NCI-H2171 (cell line): ENCODE measurements at places on chromosomes 7 and 10.

DNA sequence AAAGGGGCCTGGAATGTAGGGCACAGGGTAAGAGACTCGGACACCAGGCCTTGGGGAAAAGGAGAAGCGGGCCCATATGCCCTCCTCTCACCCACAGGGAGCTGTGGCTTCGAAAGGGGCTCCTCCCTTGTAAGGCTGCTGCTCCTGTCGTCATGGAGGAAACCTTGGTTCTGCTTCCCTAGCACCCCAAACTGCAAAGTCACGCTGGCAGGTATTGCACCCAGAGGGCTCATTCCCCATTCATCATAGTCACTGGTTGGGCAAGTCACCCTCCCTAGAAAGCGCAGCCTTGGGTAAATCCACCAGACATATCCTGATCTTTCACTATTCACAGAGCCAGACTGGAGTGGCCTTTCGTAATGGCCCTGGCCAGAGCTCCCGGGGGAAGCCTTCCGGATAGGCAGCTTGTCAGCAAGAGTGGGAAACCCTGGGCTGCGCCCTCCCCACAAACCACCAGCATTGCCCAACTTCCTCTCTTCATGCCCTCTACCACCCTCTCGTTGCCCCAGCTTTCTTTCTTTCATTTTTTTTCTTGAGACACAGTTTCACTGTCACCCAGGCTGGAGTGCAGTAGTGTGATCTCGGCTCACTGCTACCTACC lies 121.0 kb downstream of the HIP1 start:
- DNase-seq = no peak

DNA sequence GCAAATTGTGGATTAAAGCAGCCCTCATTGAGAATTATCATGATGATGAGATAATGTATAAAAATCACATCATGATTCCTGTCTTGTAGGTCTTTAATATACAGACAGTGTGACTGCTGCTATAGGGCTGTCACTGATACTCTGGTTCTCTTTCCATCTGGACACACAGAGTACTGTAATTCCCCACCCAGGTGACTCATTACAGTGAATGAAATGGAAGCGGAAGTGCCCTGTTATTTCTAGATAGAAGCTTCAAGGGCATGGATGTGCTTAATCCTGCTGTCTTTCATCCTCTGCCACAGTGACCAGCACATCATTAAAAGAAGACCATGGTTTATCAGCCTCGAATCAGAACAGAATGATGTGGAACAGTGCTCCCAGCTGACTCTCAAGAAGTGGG lies 1234.0 kb downstream of the SORCS3 start:
- DNase-seq = no peak

- DNase-seq = no peak
Observed at GRCh38 chr10:117568334-117568733, 25.8 kb downstream of the EMX2 start.

GRCh38 chr7:114356133-114356532 lies 58.5 kb upstream of the FOXP2 start:
- no peak for DNase-seq

DNA sequence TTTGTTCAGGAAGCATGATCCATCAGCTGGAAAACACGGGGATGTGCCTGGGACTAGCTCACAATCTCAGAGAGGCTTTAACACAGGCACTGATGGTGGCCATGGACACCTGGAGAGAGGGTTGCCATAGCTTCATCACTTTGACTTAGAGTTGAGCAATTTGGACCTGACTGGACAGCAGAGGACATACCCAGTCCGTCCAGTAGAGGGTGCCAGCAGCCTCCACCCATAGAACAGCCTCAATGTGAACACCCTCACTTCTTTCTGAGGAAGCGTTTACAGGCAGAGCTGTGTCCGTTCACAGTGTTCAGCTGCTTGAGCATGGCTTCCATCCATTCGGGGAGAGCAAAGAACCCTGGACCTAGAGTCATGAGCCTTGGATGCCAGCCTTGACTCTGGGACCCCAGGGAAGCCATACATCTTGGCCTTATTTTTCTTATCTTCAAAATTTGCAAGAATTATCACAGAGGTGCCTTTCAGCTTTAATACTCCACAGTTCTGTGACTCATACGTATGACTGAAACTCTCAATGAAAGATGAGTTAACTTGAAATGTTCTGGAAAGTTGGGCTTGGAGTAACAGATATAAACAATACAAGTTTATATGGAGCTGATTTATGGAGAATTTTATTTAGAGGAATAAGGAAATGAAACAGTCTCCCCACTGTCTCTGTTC lies 302.9 kb upstream of the PODXL start:
- no peak for DNase-seq

DNA sequence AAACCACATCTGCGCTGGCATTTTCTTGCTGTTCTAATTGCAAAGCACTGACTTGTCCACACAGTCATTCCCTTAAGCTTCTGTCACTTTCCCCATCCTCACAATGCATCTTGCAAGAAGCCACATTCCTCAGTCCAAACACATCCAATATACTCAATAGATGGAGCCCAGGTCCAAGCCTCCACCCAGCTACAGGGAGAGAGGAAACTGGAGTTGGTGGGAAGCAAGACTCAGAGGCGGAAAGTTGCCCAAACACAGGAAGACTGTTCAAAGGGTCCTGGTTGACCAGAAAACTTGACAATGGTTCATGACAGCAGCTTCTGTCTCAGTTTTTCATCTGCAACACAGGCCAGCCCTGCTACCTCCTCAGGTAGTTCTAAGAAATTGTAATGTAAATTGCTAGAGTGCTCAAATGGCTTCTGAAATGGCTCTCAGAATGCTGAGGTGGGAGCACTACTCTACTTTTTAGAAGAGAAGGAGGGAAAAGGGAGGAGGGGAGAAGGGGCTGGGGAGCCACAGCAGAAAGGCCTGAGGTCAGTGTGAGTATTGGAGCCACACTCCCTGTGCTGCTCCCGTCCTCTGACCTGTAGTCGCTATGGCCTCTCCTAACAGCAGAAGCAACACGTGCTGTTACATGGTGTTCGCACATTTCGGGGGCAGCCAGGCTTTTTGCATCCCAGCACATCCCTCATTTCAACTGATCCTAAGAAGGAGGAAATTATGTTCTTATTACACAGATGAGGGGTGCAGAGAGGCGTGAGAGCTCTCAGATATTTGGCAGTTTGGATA lies 46.9 kb upstream of the GPR26 start:
- no peak for DNase-seq

GRCh38 chr10:75396631-75397495 lies 4.7 kb downstream of the ZNF503 start:
- no peak for DNase-seq

GRCh38 chr7:98841179-98841997 lies 28.4 kb downstream of the TMEM130 start:
- DNase-seq = no peak

DNA sequence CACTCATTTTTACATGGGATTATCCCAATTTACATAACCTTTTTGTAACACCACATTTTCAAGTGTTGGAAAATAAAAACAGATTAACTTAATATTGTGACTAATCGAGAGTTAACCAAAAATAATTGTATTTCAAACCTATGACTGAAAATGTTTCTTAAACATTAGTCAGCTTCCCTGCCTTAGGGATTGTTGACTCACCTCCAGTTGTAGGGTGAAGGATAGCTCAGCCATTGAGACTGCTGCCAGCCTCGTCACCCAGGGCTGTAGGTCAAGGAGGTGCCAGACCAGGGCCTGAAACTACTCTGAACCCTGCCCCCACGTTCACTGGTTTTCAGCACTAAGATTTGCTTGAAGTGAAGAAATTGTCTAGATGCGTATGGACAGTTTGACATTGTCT lies 351.2 kb downstream of the GFRA1 start:
- DNase-seq = no peak

DNA sequence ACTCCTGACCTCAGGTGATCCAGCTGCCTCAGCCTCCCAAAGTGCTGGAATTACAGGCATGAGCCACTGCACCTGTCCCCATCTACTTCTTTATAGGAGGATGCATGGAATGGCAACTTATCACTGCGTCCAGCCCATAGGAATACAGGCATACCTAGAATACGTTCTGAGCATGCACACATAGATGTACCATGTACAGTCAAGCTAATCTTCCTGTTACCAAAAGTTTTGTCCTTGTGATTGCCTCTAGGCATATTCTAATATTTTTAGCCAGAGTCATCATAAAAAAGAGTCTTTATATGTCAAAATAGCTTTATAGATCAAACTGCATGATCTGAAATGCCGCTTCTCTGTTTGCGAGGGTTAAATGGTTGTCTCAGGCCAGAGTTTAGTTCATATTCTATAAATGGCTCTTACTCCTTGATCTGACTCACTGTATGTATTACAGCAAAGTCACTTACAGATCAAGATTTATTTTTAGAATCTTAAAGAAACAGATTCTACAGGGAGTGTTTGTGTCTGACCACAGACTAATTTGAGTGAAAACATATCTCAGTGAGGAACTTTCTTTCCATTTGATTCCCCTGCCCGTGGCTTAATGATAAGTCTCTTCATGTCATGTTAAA lies 210.9 kb downstream of the CREB5 start:
- no peak for DNase-seq

DNA sequence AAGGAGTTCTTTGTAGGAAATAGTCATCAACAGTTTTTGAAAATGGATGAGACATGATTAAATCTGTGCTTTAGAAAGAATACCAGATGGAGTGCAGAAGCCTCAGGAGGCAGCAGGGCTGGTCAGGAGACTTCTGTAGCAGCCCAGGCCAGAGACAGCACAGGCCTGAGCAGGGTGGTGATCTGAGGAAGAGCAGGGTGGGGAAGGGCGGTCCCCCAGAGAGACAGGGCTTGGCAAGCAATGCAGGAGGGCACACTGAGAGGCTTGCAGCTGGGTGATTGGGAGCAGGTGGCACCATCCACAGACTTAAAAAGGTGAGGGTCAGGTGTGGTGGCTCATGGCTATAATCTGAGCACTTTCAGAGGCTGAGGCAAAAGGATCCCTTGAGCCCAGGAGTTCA lies 4.3 kb upstream of the SMKR1 start:
- no peak for DNase-seq

DNA sequence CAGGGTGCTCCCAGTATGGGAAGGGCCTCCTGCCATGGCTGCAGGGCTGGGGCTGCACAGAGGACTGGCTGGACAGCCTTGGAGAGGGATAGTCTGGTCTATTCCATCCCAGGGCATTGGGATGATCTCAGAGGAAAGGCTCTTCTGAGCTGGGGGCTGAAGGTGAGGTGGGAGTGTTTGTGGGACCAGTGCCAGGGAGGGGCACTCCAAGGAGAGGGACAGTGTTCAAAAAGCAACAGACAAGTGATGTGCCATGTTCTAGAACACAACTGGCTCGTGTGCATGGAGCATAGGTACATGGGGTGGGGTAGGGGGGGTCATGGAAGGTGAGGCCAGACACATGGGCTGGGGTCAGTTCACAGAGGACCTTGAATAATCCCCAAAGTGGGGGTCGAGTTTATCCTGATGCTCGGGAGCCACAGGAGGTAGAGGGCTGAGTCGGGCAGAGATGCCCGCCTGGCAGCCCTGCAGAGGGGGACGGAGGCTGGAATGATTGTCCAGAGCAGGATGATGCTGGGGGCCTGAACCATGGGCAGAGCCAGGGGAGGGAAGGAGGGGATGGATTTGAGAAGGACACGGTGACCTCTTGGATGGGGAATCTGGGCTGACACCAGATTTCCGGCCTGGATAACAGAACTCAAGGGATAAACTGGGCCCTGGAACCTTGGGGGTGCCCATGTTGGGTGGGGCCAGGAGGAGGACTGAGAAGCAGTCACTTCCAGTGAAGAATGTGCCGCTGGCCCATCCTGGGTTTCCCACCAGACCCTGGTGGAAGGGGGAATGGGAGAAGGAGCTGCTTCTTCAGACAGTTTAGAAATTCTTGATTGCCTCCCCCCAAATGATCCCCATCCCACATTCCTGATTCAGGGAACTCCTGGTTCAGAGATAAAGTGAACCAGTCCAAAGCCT lies 50.4 kb downstream of the NEURL1 start:
- no peak for DNase-seq

DNA sequence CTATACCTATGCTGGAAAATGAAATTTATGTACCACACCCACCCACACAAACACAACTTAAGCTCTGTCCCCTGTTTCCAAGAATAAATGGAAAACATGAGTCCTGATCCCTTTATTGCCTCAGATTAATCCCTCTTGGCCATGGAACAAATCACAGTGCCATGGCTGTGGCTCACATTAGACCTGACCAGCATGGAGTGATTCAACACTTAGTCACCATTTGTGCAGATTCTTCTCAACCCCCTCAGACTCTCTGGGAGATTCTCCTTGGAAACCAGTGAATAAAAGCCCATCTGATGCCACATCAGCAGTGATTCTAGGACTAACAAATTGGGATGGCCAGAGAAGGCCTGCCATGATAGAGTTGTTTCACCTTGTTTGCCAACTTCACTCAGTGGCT lies 204.4 kb upstream of the TMEM72 start:
- no peak for DNase-seq

- no peak for DNase-seq
Observed at GRCh38 chr7:51611937-51612336, 295.3 kb upstream of the COBL start.

DNA sequence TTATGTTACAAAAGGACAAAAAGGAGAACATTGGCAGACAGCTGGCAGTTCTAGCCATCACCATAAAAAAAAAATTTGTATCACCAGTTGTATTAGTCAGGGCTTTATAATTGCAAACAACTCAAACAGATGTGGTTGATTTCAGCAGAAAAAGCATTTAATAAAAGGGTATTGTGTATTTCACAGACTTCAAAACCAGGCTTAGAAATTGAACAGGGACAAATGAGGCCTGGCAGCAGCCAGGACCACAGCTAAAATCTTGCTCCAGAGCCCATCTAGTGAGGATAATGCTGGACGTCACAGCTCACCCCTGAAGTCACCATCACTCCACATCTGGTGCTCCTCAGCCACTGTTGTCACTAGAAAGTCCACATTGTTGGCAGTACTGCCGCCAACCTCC lies 52.9 kb upstream of the CALD1 start:
- DNase-seq = no peak

GRCh38 chr10:6811153-6811552 lies 231.1 kb upstream of the PRKCQ start:
- no peak for DNase-seq

- no peak for DNase-seq
Observed at GRCh38 chr10:103812432-103812831, 42.9 kb downstream of the SH3PXD2A start.

- DNase-seq = no peak
Observed at GRCh38 chr7:70285187-70285586, 686.9 kb downstream of the AUTS2 start.
